ENCODE measurements at places on chromosomes 11 and 22. TPM values are rescaled to one million over a fixed set of nuclear protein-coding genes. Genes with fewer than 3 reads are reported as not detected.
A peak's percentile ranks its signal among the peaks of the same experiment; 100 is the strongest.

The RCN1 gene
- 129 TPM for total RNA-seq

- no peaks in the 10 kb centered on the region for H3K27me3 ChIP-seq
- no peak overlapping the region for H3K27ac ChIP-seq
- DNase-seq: no peak
- H3K4me1 ChIP-seq: no peaks in the 10 kb centered on the region
- H3K36me3 ChIP-seq: no peaks in the 10 kb centered on the region
These were observed 111.3 kb upstream of the PAX6 start for GRCh38 chr11:31922450-31922849.

- no peak for DNase-seq
- H3K27me3 ChIP-seq: peaks cover 42% of the 10 kb centered on the region
- no peaks in the 10 kb centered on the region for H3K36me3 ChIP-seq
These were observed 92.9 kb downstream of the FBXO7 start for GRCh38 chr22:32567544-32567943.

The MPEG1 gene
- not detected for total RNA-seq

The CHRNA10 gene
- under 0.01 TPM for total RNA-seq

DNA sequence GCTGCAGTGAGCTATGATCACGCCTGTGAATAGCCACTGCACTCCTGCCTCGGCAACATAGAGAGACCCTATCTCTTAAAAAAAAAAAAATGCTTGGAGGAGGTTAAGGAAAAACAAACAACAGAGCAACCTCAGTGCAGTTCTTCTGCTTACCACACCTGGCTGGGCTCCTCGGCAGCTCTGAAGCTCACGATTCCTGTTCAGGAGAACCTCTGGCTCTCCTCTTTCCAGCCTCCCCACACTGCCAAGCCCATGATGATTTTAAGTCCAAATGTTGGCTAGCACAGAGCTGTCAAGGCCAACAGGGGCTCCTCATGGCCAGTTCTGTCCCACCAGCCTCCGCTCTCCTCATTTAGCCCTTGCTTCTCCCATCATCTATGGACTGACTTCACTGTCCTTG is 69.7 kb upstream of the ARFGAP3 start:
- H3K27ac ChIP-seq: no peak overlapping the region
- no peak for DNase-seq
- no peak overlapping the region for H3K4me3 ChIP-seq
- H3K4me1 ChIP-seq: peaks cover 25% of the 10 kb centered on the region

- no peak for DNase-seq
- H3K36me3 ChIP-seq: peaks cover 9% of the 10 kb centered on the region
- no peaks in the 10 kb centered on the region for H3K27me3 ChIP-seq
- no peak overlapping the region for H3K4me3 ChIP-seq
- H3K27ac ChIP-seq: peak overlapping the region; percentile 54
These were observed 24.0 kb downstream of the PANX1 start for GRCh38 chr11:94152678-94153065.

The ASCL2 gene
- not detected for total RNA-seq

The HMOX1 gene
- 23.1 TPM for total RNA-seq

- no peak overlapping the region for H3K27ac ChIP-seq
- no peaks in the 10 kb centered on the region for H3K36me3 ChIP-seq
- no peak for DNase-seq
These were observed 346.8 kb upstream of the NARS2 start for GRCh38 chr11:78921509-78921908.

The GDPD5 gene
- total RNA-seq: 1.7 TPM

DNA sequence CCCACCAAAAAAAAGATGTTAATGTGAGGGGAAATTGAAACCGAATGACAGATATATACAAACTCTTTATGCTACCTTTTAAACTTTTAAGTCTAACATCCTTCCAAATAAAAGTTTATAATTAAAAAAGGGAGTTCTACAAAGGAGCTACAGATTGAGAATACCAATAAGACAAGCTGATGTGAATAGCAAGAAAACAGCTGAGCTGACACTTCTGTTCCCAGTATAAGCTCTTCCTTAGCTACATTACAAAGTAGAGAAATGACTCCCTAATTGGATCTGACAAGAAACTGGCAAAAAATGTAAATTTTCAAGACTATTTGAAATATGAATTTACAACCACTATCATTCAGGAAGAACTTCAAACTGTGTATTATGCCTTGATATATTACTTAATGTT is 294.6 kb upstream of the SYN3 start:
- no peak overlapping the region for H3K4me3 ChIP-seq
- H3K36me3 ChIP-seq: no peaks in the 10 kb centered on the region
- DNase-seq: no peak
- peaks cover 9% of the 10 kb centered on the region for H3K4me1 ChIP-seq

GRCh38 chr11:22234743-22235142 is 41.9 kb downstream of the ANO5 start:
- H3K27me3 ChIP-seq: no peaks in the 10 kb centered on the region
- DNase-seq: no peak
- no peak overlapping the region for H3K4me3 ChIP-seq
- H3K36me3 ChIP-seq: no peaks in the 10 kb centered on the region
- H3K27ac ChIP-seq: no peak overlapping the region

DNA sequence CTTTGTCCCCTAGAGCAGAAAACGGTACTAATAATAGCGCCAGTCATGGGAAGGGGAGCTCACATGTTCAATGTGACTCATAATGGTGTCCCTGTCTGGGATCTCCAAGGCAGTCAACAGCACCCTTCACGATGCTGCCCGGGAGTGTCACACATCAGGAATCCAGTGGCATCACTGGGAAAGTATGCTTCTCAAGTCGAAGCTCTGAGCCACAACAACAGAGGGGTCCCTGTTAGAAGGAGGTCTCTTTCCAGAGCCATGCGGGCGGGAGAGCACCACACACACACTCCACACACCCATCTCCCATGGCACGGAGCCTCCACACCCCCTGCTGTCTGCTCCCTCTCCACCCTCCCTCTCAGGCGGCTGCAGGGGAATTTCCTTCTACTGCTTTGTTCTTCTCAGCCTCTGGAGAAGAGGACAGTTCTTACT is 119.7 kb downstream of the ETS1 start:
- peaks cover 28% of the 10 kb centered on the region for H3K36me3 ChIP-seq
- no peaks in the 10 kb centered on the region for H3K27me3 ChIP-seq

DNA sequence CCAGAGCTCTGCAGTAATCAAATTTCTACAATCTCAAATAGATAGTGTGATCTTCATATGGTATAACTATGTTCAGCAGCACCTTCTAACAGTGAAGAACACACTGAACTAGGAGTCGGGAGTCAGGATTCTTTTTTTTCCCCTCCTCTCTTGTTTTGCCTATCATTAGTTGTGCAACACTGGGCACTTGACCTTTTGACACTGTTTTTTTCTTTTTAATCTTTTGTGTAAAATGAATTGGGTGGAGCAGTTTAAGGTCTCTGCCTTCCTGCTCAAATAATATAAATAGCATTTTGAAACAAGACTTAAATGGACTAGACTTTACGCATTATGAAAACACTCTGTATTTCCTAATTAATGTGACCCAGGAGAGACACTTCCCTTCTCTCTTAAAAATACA is 39.7 kb downstream of the CTSC start:
- H3K27me3 ChIP-seq: no peaks in the 10 kb centered on the region
- no peaks in the 10 kb centered on the region for H3K4me1 ChIP-seq
- H3K4me3 ChIP-seq: no peak overlapping the region
- H3K36me3 ChIP-seq: peaks cover 22% of the 10 kb centered on the region

The CARNS1 gene
- total RNA-seq: under 0.01 TPM

The MAJIN gene
- total RNA-seq: not detected

DNA sequence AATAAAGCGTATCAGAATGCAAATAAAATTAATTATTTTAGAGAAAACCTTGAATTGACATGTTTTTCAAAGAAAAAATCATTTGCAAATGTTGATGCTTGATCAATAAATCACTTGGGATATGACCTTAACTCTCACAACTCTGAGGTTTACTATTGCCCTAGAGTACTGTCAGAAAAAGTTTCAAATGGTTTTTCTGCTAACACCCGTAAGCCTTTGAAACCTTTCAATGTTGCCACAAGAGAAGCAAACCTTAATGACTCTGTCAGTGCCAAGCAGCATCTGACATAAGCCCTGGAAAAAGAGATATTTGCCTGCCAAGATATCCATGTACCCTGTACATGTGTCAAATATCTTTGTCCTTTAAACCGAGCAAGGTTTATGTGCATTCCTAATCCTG is 384.3 kb upstream of the ARHGAP42 start:
- H3K4me1 ChIP-seq: no peaks in the 10 kb centered on the region
- H3K27me3 ChIP-seq: no peaks in the 10 kb centered on the region
- no peak for DNase-seq
- H3K27ac ChIP-seq: no peak overlapping the region

GRCh38 chr11:14376920-14377319 is 17.9 kb upstream of the RRAS2 start:
- DNase-seq: no peak
- H3K27ac ChIP-seq: no peak overlapping the region
- H3K4me1 ChIP-seq: peaks cover 14% of the 10 kb centered on the region
- no peaks in the 10 kb centered on the region for H3K27me3 ChIP-seq
- H3K4me3 ChIP-seq: no peak overlapping the region

Measured in IMR-90 (cell line).